ENCODE measurements at places on chromosomes 2 and 18.

- peak; percentile 63 for DNase-seq
Observed at GRCh38 chr2:140586379-140586778, 1544.4 kb downstream of the LRP1B start.

- no peak for DNase-seq
Observed at GRCh38 chr2:42867093-42868065, 75.0 kb upstream of the HAAO start.

- DNase-seq, result peak; percentile 95
Observed at GRCh38 chr2:42060718-42061619, 13.1 kb downstream of the PKDCC start.

- DNase-seq, result no peak
Observed at GRCh38 chr2:144972676-144973075, 452.8 kb upstream of the ZEB2 start.

DNA sequence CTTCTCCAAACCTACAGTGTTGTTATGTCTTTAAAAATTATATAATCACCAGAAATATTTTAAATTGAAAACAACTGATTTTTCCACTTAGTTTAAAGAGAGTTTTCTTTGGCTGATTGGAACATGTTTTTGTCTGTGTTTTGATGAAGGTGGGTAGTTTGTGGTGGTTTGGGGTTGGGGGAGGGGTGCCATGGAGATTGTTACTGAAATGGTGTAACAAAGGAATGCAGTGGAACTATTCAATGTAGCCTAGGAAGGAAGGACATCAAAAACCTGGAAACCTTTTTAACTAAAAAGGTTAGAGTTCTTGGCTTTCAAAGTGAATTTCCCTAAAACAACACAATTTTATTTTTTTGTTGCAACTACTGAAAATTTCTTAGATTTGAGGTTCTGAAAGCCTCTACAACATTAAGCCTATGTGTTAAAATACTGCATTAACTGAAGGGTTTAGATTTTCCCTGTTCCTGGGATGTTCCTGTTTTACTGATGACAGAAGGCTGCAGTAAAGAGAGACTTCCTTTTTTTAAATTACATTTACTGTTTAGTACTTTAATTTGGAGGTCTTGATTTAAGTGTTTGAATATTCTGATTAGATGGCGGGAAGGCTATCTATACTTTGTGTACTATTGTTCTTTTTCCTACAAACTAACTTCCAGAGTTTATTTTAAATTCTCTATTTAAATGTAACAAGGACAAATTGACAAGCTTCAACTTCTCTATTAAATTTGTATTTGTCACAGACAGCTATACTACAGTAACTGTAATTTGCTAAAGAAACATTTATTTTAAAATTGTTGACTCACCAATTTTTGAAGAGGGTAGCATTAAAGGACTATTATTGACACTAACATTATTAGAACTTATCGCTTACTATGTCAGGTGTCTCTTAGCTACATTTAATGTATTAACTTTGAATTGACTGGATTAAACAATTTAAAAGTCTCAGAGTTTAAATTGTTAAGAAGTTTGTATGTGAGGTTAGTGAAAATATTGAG is 87.7 kb downstream of the LIMS1 start:
- no peak for DNase-seq

DNA sequence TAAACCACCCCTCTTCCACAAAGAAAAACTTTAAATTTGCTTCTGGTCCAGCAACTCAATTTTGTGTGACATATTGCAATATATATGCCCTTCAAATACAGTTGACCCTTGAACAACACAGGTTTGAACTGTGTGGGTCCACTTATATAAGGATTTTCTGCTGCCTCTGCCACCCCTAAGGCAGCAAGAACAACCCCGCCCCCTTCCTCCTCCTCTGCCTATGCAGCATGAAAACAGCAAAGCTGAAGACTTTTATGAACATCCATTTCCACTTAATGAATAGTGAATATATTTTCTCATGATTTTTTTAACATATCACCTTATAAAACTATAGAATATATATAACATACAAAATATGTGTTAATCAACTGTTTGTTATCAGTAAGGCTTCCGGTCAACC is 58.3 kb downstream of the EML4 start:
- DNase-seq, result no peak

DNA sequence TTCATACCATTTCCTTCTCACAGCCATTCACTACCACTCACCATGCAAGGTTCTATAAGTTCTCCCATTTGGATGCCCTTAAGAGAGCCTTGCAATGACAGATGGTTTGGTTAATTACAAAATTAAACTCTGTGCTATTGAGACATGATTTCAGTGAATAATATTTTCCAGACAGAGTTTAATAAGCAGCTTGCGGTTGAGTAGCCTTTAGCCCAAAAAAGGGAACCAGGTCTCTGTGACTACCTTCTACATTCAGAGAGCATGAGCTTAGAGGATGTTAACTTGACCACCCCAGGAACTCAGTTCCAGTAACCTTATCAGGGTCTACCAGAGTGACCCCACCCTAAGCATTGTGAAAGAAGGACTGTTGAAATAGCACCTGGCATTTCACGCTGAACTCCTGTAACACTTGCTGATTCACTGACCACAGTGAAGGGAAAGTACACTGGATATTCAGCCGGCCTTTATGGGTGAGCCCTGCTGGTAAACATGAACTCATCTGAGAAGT is 1173.1 kb upstream of the ZEB2 start:
- no peak for DNase-seq

DNA sequence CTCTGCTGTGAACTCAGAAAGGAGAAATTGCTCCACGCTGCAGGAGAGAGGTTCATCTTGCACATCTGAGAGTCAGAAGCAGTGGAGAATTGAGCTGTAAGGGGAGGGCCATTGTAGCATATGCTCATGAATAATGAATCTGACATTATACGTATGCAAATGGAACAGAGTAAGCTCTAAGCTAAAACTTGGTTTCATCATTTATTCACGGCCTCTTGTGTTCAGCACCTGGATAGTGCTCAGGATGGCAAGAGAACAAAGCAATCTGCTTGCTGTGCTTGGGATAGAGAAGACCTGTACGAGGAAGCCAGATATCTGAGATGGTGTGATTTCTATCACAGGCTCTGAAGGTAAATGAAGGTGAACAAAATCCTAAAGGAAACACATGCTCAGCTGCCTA is 87.9 kb upstream of the GCFC2 start:
- DNase-seq, result no peak

GRCh38 chr2:134240061-134240460 is 13.8 kb upstream of the MGAT5 start:
- DNase-seq, result no peak

DNA sequence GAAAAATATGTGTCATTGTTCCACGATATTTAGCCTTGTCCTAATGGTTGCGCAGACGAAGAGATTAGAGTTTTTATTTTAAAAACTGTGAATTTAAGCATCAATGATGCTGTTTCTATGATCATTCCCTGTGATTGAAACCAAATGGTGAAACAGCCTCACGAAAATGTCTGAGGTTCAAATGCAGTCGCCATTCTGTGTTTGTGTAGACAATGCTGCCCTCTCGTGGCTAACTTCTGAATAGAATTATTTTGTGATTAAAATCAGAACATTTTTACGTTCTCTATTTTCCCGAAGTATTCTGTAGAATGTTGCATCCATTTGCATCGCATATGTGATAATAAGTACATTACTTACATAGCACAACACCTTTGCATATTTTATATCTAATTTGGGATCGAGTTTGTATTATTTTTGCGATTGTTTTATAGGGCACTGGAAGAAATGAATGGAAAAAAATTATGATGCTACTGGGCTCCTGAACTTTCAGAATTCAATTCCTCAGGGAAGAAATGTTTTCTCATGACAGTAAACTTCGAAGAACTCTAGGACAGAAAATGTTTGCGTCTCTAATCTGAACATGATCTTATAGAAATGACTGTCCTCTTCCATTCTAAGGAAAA is 54.8 kb upstream of the CREB1 start:
- peak; percentile 22 for DNase-seq

- no peak for DNase-seq
Observed at GRCh38 chr2:128488434-128488833, 169.8 kb upstream of the HS6ST1 start.

DNA sequence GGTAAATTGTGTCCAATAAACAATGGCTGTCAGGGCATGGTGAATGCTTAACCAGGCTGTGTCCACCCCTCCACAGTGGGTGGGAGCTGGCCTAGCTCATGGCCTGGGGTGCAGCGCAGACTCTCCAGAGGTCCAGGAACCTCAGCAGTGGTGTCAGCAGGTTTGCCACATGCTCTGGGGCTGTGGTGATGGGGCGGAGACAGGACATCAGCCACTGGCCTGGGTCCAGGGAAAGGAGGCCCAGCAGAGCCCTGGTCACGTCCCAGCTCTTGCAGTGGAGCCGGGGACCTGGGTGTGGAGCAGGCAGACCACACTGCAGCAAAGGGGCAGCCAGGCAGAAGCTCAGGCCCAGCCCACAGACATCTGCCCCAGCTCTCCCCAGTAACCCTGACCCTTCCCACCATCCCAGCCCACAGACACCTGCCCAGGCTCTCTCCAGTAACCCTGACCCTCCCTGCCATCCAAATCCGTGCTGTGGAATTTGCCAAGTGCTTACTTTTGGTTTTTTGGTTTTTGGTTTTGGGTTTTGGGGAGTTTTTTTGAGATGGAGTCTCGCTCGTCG is 13.8 kb upstream of the KIF1A start:
- DNase-seq, result no peak

DNA sequence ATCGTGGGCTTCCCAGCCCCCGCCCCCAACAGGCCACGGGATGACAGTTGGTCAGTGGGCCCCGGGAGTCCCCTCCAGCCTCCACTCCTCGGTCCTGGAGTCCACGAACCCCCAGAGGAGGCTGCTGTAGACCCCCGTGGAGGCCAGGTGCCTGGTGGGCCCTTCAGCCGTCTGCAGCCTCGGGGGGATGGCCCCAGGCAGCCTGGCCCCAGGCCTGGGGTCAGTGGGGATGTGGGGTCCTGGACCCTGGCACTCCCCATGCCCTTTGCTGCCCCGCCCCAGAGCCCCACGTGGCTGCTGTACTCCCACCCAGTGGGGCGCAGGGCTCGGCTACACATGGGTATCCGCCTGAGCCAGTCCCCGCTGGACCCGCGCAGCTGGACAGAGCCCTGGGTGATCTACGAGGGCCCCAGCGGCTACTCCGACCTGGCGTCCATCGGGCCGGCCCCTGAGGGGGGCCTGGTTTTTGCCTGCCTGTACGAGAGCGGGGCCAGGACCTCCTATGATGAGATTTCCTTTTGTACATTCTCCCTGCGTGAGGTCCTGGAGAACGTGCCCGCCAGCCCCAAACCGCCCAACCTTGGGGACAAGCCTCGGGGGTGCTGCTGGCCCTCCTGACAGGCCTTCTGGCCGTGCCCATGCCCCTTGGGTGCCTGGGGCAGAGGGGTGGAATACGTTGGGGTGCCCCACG is 7.6 kb downstream of the NEU4 start:
- DNase-seq, result no peak

- DNase-seq, result no peak
Observed at GRCh38 chr18:43322132-43322531, 44.8 kb upstream of the SYT4 start.

- DNase-seq, result no peak
Observed at GRCh38 chr2:238670111-238670585, 177.7 kb upstream of the TWIST2 start.

GRCh38 chr2:196970099-196970498 is 43.6 kb upstream of the PGAP1 start:
- DNase-seq, result no peak

DNA sequence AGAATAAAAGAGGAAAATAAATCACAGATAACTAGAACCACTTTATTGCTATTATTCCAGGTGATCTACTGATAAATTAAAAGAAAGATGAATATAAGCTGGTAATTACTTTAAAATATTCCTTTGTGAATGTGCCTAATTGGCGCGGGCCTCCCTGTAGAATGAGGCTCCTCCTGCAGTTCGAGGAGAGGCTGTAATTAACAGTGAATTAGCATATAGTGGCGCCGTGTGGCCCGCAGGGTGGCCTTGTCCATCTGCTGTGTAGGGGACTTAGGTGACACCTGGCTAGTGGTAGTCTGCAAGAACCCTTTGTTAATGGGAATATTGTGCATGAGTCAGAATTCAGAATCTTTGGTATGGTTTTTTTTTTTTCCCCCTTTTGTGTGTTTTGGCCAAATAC is 119.8 kb downstream of the AGAP1 start:
- DNase-seq, result peak; percentile 63

GRCh38 chr2:212752730-212753351 is 214.2 kb upstream of the ERBB4 start:
- DNase-seq, result no peak

DNA sequence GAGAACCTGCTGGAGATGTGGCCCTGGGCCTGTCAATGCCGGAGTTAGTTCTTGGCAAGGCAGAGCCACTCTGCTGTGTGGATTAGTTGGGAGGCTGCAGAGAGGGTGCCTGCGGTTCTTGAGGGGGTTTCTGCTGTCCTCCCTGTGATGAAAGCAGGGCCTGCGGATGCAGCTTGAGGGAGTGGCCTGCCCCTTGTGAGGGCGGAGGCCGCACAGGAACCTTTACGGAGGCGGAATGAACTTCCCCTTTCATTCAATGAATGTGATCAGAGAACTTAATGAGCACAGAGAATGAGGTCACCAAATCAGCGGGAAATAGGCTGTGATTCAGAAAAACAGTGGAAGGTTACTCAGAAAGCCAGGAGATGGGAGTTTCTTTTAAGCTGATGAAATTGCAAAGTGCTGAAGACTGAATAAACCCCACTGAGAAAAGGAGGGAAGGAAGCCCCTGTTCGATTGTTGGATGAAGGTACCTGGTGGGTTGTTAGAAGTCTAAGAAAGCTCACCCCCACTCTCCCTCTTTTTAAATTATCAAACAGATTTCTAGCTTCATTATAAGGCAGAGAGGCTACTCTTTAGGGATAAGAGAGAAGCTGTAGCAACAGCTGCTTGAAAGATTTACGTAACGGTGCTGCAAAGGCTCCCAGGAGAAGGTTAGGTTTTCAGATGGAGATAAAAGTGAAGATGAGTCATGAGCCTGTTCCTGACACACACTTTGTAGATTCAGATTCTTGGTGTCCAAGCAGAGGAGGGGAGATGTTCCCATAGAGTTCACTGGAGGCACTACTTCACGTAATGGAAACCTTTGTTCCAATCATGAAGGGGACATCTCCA is 47.4 kb downstream of the VWA3B start:
- no peak for DNase-seq

- DNase-seq, result no peak
Observed at GRCh38 chr2:65370387-65371073, 61.9 kb downstream of the SPRED2 start.

DNA sequence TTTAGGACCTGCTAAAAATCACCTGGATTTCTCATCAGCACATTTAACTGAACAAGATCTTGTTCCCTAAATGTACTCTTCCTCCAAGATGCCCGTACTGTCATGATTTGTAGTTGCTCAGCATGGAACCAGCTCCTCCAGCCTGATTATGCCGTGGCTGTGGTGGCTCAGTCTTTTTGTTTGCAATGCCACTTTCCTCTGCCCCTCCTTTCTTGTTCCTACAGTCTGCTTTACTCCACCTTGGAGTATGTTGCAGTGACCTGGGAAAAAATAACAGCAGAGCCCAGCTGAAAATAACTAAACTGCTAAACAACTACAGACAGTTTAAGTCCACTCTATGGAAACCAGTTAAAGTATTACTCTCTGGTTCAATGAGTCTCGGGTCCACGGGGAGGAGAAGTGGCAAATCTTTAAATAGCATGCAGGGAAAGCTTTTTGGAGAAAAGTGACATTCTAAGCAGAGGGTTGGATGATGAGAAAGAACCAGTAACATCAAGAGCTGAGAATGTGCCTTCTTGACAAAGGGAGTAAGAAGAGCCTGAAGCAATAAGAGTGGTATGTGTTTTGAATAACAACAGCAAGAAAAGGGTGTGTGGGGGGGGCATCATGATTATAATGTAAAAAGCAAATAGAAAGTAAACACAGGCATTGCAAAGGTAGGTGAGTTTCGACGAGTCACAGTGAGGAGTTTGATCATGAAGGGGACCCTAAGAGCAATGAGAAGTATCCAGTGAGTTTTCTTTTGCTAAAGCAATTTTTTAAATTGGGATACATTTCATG is 225.7 kb downstream of the TMX3 start:
- no peak for DNase-seq
